Thoracic aorta (tissue), 2 donors: ENCODE measurements at places on chromosomes 13 and 19.

DNA sequence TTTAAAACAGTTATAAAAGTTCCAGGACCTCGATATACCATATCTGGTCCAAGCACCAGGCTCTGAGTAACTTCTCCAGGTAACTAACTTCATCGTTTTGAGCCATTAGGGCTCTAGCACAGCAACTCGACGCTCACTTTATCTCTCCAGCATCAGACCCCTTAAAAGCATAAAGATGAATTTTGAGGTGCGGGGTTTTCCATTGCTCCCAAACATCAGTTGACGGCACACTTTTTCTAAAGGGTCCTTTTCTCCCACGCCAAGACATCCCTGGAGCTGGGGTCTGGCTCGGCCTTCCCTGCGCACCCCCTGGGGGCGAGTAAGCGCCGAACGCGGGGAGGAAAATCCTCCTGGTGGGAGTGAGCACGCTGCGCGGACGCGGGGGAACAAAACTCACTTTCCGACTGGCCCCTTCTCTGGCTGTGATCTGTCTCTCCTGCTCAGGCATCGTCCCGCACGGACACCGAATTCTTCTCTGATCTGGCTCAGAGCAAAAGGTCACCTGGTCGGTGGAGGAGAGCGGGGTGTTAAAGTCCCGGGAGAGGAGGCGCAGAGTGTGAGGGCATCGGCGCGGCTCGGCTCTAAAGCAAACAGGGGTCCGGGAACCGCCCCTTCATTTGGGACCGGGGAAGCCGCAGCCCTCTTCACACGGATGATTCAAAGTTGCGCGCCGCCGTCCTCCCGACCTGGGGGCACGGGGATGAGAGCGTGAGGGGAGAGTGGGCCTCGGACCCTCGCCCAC lies at the start of gene ATP7B:
Gene ATP7B (minus strand): TSS at position 561 of the 742 bp plus-strand sequence. CDS start 113 bp downstream, at position 448.
- no peaks in the 10 kb centered on the region for H3K27me3 ChIP-seq
- H3K27ac ChIP-seq: no peak within 1 kb of the TSS

DNA sequence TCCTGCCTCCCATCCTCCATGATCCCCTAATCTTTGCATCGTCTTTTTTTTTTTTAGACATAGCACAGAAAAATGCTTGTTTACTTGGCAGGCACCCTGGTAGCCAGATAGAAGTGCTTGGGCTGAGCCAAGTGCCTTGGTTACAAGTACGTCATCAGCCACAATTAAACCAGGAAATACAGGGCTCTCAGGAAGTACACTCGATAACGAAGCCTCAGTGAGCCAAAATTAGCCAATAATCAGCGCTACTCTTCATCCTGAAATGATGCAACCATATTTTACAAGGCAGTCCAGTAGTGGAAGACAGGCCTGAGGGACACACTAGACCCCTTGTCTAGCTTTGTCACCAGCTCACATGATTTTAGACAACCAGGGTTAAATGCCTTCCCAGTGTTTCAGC lies 194.0 kb upstream of the NBEA start:
- no peak overlapping the region for H3K4me3 ChIP-seq
- no peaks in the 10 kb centered on the region for H3K36me3 ChIP-seq
- no peak for DNase-seq
- no peaks in the 10 kb centered on the region for H3K27me3 ChIP-seq

- no peak overlapping the region for H3K4me3 ChIP-seq
- H3K4me1 ChIP-seq: no peaks in the 10 kb centered on the region
- H3K36me3 ChIP-seq: peaks cover 57% of the 10 kb centered on the region
- H3K27me3 ChIP-seq: no peaks in the 10 kb centered on the region
Observed at GRCh38 chr19:1987197-1988187, 28.0 kb downstream of the BTBD2 start.

DNA sequence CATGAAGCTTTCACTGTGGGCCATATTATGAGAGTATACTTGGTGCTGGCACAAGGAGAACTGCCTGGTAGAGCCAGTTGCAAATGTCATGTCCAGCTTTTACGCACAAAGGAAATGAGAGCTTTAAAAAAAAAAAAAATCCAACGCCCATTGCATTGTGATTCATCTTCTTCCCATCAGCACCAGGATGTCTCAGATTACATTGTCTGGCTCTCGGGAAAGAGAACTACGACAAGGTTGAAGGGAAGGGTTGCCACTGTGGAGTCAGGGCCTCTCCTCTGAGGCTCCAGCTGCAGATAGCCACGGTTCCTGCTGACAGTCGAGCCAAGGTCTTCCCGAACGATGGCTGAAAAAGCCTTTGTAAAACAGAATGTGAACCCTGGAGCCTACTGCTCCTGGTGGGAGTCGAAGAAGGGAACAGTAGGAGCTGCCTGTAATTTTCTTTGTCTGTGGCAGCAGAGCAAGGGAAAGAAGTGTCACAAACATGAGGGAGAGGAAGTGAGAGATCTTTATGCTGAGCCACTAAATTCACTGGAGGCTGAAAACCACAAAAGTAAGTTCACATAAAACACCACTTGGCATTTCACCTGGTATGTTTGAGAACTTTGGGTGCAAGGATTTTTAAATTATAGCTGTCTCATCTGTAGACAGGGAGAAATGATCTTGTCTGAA lies 704.7 kb downstream of the DIAPH3 start:
- no peak overlapping the region for H3K4me3 ChIP-seq
- no peaks in the 10 kb centered on the region for H3K36me3 ChIP-seq
- no peaks in the 10 kb centered on the region for H3K27me3 ChIP-seq

- H3K27ac ChIP-seq: no peak overlapping the region
- H3K4me3 ChIP-seq: no peak overlapping the region
- H3K4me1 ChIP-seq: peaks cover 47% of the 10 kb centered on the region
Observed at GRCh38 chr19:2171349-2172145, 7.8 kb downstream of the DOT1L start.

DNA sequence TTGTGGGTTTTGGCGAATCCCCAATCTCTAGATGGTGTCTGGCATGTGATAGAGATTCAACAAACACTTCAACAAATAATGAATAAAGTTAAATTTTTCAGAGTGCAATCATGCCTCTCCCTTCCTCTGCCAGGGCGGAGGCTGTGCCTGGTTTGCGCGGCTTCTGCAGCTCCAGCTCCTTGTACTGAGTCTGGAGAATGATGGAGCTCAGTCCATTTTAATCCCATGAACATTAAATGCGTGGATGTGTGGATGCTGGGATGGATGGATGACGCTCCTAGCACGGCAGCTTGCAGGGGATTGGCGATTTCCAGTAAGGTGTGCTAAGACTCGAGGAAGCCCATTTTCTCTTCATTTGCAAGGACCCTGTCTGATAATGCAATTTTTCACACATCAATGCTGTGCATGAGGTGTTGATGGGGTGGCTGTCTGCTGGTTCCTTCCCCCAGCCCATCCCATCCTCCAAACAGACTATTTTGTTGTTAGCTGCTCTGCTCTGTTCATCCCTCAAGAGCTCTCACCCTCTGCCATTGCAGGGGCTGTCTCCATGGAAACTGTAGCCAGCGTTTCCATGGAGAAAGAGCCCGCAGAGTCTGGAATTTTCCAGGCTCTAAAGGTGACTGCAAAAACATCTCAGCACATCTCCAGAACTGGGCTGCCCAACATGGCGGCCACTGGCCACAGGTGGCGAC lies 92.6 kb upstream of the PEG3 start:
- H3K27ac ChIP-seq: no peak overlapping the region
- H3K27me3 ChIP-seq: no peaks in the 10 kb centered on the region
- no peaks in the 10 kb centered on the region for H3K36me3 ChIP-seq
- H3K4me1 ChIP-seq: no peaks in the 10 kb centered on the region

DNA sequence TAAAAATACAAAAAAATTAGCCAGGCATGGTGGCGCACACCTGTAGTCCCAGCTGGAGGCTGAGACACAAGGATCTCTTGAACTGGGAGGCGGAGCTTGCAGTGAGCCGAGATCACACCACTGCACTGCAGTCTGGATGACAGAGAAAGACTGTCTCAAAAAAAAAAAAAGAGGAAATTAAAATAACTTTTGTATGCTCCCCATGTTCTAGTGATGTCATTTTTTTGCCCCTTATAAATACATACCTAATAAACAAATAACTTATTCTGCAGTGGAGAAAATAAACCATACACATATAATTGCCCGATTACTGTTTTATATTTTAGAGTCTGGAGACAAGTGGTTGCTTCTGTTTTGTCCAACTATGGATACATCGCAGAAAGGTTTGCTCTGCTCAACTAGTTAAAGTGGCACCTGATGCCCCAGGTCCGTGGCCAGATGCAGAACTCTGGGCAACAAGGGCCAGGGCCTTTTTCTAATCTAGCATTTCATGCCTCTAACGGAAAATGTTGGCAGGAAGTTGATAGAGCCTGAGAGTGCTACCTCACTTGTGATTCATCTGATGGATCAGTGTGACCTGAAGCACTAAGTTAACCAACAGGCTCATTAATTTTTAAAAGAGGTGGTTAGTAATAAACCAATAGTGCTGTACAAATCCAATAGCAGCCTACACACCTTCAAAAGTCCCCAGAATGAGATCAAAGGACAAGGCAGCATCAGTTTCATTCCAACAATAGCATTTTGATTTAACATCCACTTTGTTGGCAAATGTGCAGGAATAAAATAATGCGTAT lies 18.8 kb downstream of the UBE2L5 start:
- H3K36me3 ChIP-seq: no peaks in the 10 kb centered on the region
- peaks cover 2% of the 10 kb centered on the region for H3K4me1 ChIP-seq
- no peak overlapping the region for H3K27ac ChIP-seq
- H3K4me3 ChIP-seq: no peak overlapping the region

- H3K36me3 ChIP-seq: no peaks in the 10 kb centered on the region
- H3K4me3 ChIP-seq: no peak overlapping the region
- no peaks in the 10 kb centered on the region for H3K27me3 ChIP-seq
- H3K4me1 ChIP-seq: no peaks in the 10 kb centered on the region
- DNase-seq: no peak
- no peak overlapping the region for H3K27ac ChIP-seq
Observed at GRCh38 chr13:23620211-23620610, 50.0 kb downstream of the TNFRSF19 start.

DNA sequence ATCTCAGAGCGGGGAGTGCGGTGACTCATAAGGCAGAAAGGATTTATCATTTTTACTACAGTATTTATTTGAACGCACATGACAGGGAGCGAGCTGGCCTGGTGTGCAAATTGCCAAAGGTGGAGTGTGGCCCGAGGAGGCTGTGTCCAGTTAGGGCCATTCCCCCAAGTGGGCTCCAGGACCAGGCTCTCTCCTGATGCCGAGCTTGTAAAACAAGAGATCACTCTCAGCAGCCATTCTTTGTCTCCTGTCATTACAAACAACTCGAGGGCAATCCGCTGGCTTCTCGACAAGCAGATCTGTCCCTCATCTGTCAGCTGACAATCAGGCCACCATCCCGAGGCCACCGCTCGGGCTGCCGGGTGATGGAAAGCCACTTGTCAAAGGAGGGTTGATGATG lies 418.9 kb downstream of the ZNF536 start:
- H3K4me1 ChIP-seq: no peaks in the 10 kb centered on the region
- no peak for DNase-seq
- H3K27me3 ChIP-seq: no peaks in the 10 kb centered on the region
- H3K4me3 ChIP-seq: no peak overlapping the region
- H3K27ac ChIP-seq: no peak overlapping the region
- H3K36me3 ChIP-seq: no peaks in the 10 kb centered on the region

DNA sequence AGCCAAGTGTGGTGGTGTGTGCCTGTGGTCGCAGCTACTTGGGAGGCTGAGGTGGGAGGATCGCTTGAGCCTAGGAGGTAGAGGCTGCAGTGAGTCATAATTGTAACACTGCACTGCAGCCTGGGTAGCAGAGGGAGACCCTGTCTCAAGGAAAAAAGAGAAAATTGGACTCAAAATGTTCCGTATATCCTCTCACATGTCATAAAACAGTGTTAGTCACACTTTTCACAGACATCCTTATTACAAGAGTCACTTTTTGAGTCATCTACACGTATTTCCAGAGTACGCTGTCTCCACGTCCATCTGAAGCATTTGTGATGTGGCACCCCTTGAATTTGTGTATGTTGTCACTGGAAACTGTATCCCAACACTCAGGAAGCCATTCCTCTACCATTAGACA lies 133.0 kb downstream of the SIPA1L3 start:
- H3K27ac ChIP-seq: no peak overlapping the region
- H3K27me3 ChIP-seq: no peaks in the 10 kb centered on the region
- no peaks in the 10 kb centered on the region for H3K36me3 ChIP-seq
- H3K4me1 ChIP-seq: peaks cover 5% of the 10 kb centered on the region

DNA sequence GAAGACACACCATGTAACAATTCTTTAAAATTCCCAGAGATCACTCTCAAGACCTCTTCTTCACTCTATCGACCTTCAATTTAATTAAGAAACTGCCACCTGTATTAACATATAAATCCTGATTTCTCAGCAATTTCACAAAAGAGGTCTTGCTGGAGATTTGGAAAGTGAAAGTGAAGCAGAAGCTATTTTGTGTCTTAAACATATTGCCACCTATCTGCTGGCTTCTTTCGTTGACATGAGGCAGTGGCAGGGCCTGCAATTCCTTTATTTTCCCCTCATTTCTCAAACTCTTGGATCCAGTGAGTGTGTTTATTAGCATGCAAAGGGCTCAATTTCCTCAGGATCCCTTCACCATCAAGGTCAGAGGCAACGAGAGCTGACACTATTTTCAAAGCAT lies 780.2 kb upstream of the SLITRK1 start:
- no peak for DNase-seq
- no peak overlapping the region for H3K27ac ChIP-seq
- H3K4me1 ChIP-seq: no peaks in the 10 kb centered on the region
- H3K27me3 ChIP-seq: no peaks in the 10 kb centered on the region
- no peaks in the 10 kb centered on the region for H3K36me3 ChIP-seq
